ENCODE measurements at places on chromosomes 4 and X.

DNA sequence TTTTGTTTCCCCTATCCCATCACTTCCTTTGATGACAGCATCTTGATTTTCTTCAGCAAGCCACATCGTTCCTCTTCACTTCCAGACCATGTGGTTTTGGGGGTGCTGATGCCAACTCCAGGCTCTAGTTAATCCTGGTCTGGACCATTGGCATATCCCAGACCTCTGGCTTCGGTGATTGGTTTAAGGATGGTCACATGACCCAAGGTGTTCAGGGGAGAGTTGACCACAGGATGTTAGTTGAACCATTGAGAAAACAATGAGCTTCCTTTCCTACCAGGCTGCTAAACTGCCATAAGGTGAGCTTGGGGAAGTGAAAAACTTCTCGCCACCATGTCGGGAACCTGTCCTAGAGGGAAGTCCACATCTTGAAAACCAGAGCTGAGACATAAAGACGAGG is 60.9 kb upstream of the TLR3 start:
- DNase-seq, result no peak

GRCh38 chr4:89357340-89357739 is 49.7 kb upstream of the GPRIN3 start:
- no peak for DNase-seq

DNA sequence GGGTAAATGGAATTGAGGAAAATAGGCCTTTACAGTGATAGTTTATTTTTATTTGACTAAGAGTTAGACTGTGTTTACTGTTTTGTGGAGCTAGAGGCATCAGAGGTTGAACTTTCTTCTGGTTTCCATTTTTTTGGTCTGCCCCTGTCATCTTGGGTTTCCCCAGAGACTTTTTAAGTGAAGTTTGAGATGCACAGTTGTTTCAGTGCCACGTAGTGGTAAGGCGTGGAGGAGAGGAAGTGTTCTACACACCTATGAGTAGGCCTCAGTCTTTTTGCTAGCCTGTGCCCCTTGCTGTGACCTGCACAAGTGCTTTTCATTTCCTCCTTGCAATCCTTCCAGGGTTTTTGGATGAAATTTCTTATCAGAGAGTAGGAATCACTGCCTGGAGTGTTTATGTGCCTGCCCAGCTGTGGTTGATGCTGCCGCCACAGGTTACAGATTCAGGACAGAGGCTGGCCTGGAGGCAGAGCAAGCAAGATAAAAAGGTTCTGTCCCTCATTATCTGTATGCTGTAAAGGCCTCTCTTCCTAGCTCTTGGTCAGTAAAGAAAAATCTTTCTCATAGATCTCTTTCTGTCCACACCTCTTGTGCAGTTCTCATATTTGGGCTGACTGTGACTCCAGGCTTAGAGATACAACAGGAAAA is 12.5 kb upstream of the HSFX4 start:
- DNase-seq, result no peak

GRCh38 chr4:150308824-150309472 is 230.7 kb downstream of the DCLK2 start:
- no peak for DNase-seq

GRCh38 chrX:10156199-10157031 is at the start of gene CLCN4:
CLCN4 (plus strand) TSS chrX:10156975; CDS start chrX:10185033, 28,058 bp downstream.
- no peak for DNase-seq

Measured in stimulated activated CD8-positive, alpha-beta memory T cell treated with anti-CD3 and anti-CD28 coated beads, Interleukin-15, amount 100 ng/mL, for 48 hours (primary cell).